Muscle of leg (tissue), 16 donors: ENCODE measurements at places on chromosomes 1 and 21.

DNA sequence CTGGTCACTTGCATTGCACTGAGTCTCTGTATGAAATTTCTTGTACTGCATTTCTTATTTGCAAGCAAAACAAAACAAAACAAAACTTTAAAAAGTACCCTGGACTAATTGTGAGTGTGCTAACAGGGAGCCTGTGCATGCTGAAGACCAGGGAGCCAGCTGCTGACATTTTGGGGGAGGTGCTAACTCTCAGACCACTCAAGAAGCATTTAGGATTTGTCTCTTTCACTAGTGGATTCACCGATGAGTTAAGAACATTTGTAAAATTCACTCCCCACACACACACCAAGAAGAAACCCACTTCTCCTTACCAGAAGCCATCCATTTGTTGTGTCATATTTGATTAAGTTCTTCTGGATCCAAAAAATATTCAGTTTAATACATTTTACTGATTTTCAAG is 95.7 kb upstream of the C1orf105 start:
- no peaks in the 10 kb centered on the region for H3K27me3 ChIP-seq
- H3K27ac ChIP-seq: peak overlapping the region; percentile 85
- H3K36me3 ChIP-seq: no peaks in the 10 kb centered on the region
- H3K4me3 ChIP-seq: no peak overlapping the region
- peak; percentile 63 for DNase-seq

- no peak overlapping the region for H3K4me3 ChIP-seq
- H3K36me3 ChIP-seq: no peaks in the 10 kb centered on the region
- peak; percentile 34 for DNase-seq
Measured at GRCh38 chr1:172821609-172822274, 162.8 kb downstream of the FASLG start.

- DNase-seq: no peak
- no peaks in the 10 kb centered on the region for H3K36me3 ChIP-seq
- no peaks in the 10 kb centered on the region for H3K27me3 ChIP-seq
- H3K27ac ChIP-seq: no peak overlapping the region
Measured at GRCh38 chr1:242349636-242350035, 174.9 kb downstream of the PLD5 start.

GRCh38 chr1:222107267-222107666 is 365.4 kb upstream of the DUSP10 start:
- H3K36me3 ChIP-seq: no peaks in the 10 kb centered on the region
- no peak overlapping the region for H3K4me3 ChIP-seq
- no peak for DNase-seq
- peaks cover 3% of the 10 kb centered on the region for H3K4me1 ChIP-seq
- H3K27me3 ChIP-seq: no peaks in the 10 kb centered on the region

GRCh38 chr1:67682659-67683197 is 2.3 kb upstream of the GADD45A start:
- H3K27me3 ChIP-seq: no peaks in the 10 kb centered on the region
- no peak overlapping the region for H3K4me3 ChIP-seq
- no peak overlapping the region for H3K27ac ChIP-seq
- H3K4me1 ChIP-seq: peaks cover 9% of the 10 kb centered on the region
- peaks cover under 1% of the 10 kb centered on the region for H3K36me3 ChIP-seq

DNA sequence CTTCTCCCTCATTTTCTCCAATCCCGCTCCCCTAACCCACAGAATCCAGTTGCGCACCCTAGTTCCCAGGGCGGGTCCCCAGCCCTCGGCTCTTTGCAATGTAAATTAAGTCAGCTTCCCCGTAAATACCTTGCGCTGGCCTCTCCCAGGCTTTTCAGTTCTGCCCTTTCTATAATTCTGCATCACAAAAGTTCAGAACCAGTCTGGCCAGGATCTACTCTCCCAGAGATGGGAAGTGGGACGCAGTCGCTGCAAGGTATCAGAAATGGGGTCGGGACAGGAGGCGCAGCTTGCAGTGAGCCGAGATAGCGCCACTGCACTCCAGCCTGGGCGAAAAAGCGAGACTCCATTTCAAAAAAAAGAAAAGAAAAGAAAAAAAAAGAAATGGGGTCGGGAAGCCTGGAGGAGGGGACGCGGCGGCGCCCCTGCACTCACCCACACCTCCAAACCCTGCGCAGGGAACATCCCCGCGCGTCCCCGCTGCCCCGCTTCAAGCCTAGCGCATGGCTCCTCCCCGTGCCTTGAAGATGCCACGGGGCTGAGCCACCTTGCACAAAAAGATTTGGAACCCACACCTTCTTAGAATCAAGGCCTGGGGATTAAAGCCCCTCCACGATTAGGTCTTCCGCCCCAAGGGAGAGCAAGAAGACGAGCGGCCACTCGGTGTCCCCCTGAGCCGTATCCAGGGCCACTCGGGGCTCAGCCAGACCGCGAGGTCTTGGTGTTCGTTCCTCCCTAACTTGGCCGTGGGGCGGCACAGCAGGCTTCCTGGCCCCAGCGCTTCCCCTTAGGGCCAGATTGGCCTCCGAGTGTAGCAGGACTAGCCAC is 27.2 kb upstream of the ITLN2 start:
- H3K27me3 ChIP-seq: peaks cover 38% of the 10 kb centered on the region
- no peaks in the 10 kb centered on the region for H3K36me3 ChIP-seq
- no peak overlapping the region for H3K27ac ChIP-seq

DNA sequence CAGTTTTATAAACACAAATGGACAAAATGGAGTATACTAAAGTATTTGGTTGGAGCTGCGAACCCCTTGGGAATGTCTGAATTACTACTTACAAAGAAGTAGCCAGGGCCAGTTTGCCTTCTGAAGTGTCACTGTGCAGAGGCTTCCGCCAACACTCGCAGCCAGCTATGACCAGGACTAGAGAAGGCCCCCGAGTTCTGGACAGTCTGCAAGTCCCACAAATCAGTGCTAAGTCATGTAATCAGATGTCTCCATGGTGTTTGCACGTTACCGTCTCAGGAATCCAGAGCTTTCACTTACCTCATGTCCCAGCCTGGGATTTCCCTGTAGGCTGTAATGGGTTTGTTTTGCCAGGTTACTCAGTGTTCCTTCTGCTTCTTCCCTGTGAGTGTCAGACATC is 106.6 kb upstream of the SPAG17 start:
- no peaks in the 10 kb centered on the region for H3K36me3 ChIP-seq
- H3K27ac ChIP-seq: peak overlapping the region; percentile 82
- H3K4me3 ChIP-seq: no peak overlapping the region
- H3K4me1 ChIP-seq: peaks cover 24% of the 10 kb centered on the region
- no peaks in the 10 kb centered on the region for H3K27me3 ChIP-seq
- DNase-seq: peak; percentile 82

- H3K4me1 ChIP-seq: no peaks in the 10 kb centered on the region
- no peak overlapping the region for H3K4me3 ChIP-seq
- no peak for DNase-seq
- H3K36me3 ChIP-seq: no peaks in the 10 kb centered on the region
Measured at GRCh38 chr1:107871259-107871658, 93.7 kb downstream of the VAV3 start.

DNA sequence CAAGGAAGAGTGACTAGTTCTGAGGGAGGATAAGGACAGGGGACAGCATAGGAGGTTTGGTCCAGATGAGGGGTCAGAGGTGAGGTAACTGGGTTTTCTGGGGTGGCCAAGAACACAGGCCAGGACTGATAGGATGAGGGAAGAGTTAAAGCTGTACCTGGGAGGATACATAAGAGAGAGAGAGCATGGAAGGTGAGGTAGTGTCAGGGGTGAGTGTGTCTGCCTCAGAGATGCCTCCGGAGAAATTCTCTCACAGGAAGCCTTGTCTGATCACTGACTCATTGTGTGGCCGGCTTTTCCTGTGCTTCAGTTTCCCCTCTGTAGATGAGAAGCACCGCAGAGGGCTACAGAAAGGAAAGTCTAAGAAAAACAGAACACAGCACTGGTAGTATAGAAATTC is 40.2 kb downstream of the FASLG start:
- H3K36me3 ChIP-seq: no peaks in the 10 kb centered on the region
- peak; percentile 5 for DNase-seq
- no peaks in the 10 kb centered on the region for H3K27me3 ChIP-seq
- no peaks in the 10 kb centered on the region for H3K4me1 ChIP-seq
- no peak overlapping the region for H3K4me3 ChIP-seq

- H3K4me3 ChIP-seq: no peak overlapping the region
- DNase-seq: peak; percentile 53
- H3K27me3 ChIP-seq: no peaks in the 10 kb centered on the region
- H3K4me1 ChIP-seq: peaks cover 27% of the 10 kb centered on the region
- no peak overlapping the region for H3K27ac ChIP-seq
Measured at GRCh38 chr1:15088281-15088971, 65.1 kb upstream of the TMEM51 start.

- H3K4me3 ChIP-seq: no peak overlapping the region
- no peak overlapping the region for H3K27ac ChIP-seq
- H3K36me3 ChIP-seq: no peaks in the 10 kb centered on the region
Measured at GRCh38 chr1:90964444-90965035, 57.3 kb downstream of the ZNF644 start.

- H3K27me3 ChIP-seq: peaks cover 44% of the 10 kb centered on the region
- H3K27ac ChIP-seq: no peak overlapping the region
- H3K4me3 ChIP-seq: no peak overlapping the region
- DNase-seq: no peak
Measured at GRCh38 chr1:228066416-228066815, 16.1 kb upstream of the ARF1 start.

GRCh38 chr1:96730574-96731298 is 9.2 kb downstream of the PTBP2 start:
- no peak overlapping the region for H3K4me3 ChIP-seq
- no peaks in the 10 kb centered on the region for H3K27me3 ChIP-seq
- peaks cover 17% of the 10 kb centered on the region for H3K36me3 ChIP-seq
- DNase-seq: peak; percentile 83
- no peaks in the 10 kb centered on the region for H3K4me1 ChIP-seq

- peaks cover 12% of the 10 kb centered on the region for H3K4me1 ChIP-seq
- peak overlapping the region; percentile 78 for H3K27ac ChIP-seq
- no peaks in the 10 kb centered on the region for H3K27me3 ChIP-seq
- DNase-seq: peak; percentile 92
Measured at GRCh38 chr1:40708750-40709099, 17.2 kb downstream of the NFYC start.

GRCh38 chr1:4960336-4960735 is 305.9 kb downstream of the AJAP1 start:
- no peak overlapping the region for H3K27ac ChIP-seq
- H3K4me1 ChIP-seq: no peaks in the 10 kb centered on the region
- peaks cover 9% of the 10 kb centered on the region for H3K27me3 ChIP-seq
- DNase-seq: no peak
- no peak overlapping the region for H3K4me3 ChIP-seq

- no peak for DNase-seq
- H3K4me3 ChIP-seq: no peak overlapping the region
- no peaks in the 10 kb centered on the region for H3K36me3 ChIP-seq
- no peak overlapping the region for H3K27ac ChIP-seq
Measured at GRCh38 chr1:50080904-50081586, 27.7 kb upstream of the ELAVL4 start.

DNA sequence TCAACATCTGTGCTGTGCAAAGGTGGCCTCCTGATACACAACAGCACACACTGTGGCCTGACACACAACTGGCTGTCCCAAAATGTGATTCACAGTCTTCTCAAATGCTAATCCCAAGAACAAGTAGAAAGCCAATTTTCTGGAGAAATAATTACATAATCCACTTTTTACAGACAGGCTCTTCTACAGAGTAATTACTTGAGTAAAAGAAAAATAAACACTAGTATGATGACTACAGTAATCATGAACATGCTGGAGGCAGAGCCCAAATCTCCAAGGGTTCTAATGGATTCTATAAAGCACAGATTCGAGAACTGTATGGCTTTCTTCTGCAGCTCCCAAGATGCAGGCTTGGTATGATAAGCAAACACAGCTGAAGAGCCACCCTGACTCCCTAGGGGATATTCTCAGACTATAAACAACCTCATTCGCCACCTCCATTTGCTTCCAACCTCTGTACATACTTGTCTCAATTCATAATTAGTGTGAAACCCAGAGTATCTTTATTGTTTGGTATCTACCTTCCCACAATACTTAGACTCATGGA is 81.9 kb downstream of the SIPA1L2 start:
- H3K27ac ChIP-seq: no peak overlapping the region
- no peak for DNase-seq
- H3K4me3 ChIP-seq: no peak overlapping the region
- peaks cover 23% of the 10 kb centered on the region for H3K4me1 ChIP-seq
- no peaks in the 10 kb centered on the region for H3K27me3 ChIP-seq
- no peaks in the 10 kb centered on the region for H3K36me3 ChIP-seq
